ENCODE measurements at places on chromosomes 3 and 15.

DNA sequence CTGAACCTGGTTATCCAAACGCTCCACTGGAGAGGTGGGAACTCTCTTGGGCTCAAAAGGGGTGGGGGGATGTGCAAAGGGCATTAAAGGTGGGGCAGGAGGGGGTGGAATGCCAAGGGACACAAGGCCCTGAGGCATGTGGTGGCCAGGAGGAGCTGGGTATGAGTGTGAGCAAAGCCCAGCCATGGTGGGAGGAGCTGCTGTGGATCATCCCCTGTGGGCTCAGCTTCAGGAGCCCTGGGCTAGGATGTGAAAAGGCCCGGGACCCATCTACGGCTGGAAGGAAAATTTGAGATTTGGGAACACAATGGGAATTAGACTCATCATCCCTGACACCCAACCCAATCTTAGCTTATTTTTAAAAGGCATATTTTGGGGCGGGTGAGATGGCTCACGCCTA lies 33.3 kb downstream of the MGLL start:
- DNase-seq = no peak

DNA sequence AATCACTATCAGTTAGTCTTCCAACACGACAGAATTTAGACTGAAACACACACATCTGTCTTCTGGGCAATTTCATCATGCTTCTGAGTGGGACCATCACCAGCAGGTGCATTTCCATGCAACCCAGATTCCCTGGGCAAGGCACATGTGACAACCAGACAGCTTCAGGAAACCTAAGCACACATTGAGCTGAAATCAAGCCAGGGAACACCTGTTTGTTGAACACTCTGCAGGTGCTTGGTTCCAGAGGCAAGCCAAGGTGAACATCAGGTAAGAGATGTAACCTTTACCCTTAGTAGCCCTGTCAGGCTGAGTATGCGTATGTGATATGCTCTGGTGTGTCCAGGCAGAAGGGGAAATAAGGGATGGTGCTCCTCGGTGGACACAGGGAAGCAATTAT lies 3.3 kb upstream of the PSMD2 start:
- no peak for DNase-seq

- no peak for DNase-seq
Measured at GRCh38 chr15:40591389-40591788, 2.7 kb upstream of the KNL1 start.

- DNase-seq = no peak
Measured at GRCh38 chr3:159080821-159081220, 279.0 kb downstream of the MFSD1 start.

- DNase-seq = no peak
Measured at GRCh38 chr15:68352401-68353062, 75.0 kb downstream of the FEM1B start.

DNA sequence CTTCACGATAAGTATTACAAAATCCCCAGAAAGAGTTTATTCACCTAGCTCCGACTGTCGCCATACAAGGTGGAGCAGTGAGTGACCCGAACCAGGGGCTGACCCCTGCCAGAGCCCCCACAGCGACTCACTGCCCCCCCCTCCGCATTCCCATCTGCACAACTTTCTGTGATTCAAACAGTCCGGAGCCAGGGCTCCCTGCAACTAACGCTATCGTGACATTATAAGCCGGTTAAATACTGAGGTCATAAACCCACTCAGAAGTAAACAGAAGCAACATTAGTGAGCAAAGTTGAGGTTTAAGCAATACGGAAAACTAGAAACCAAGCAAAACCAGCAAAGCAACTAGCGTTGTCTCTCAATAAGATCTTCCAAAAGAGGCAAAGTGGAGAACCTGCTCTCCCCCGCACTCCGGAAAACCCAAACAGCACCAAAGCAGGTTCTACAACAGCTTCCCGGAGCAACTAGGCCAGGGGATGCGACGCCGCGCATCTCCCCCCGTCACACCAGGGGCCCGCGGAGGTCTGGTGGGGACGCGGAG lies 642 bp downstream of the SCAP start:
- DNase-seq = peak; percentile 71

GRCh38 chr3:28286595-28286994 lies 45.2 kb downstream of the CMC1 start:
- DNase-seq = peak; percentile 80

DNA sequence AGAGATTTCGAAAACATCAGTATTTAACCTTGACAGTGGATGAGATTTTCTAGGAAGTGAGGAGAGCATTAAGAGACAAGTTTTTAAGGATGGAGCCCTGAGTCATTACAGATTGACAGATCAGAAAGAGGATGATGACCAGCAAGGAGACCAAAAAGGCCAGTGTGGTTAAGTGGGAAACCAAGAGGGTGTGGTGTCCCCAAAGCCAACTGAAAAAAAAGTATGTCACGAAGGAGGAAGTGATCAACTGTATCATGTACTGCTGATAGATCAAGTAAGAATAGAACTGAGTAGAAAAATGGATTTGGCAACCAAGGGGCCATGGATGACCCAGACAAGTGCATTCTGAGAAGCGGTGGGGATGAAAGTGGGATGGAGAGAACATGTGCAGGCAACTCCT lies 491.8 kb downstream of the FHIT start:
- no peak for DNase-seq

- peak; percentile 51 for DNase-seq
Measured at GRCh38 chr15:58308742-58309355, 122.9 kb upstream of the LIPC start.

- DNase-seq = no peak
Measured at GRCh38 chr3:182104881-182105280, 393.2 kb downstream of the SOX2 start.

DNA sequence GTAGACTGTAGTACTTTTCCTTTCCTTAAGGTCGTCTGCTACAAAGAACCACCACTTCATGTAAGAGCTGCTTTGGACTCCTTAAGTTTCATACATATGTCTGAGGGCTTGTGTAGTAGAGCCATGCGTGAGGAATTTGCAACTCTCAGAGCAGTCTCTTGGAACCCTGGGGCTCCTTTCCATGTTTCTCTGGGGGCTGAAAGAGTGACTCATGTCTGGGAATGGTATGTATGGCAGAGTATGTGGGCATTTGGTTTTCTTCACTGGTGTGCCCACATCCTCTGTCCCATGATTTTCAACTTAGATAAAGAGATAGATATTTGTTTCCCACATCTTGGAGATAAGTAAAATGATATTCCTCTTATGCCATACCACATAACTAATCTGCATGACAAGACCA lies 20.6 kb upstream of the RBM5 start:
- no peak for DNase-seq

GRCh38 chr3:193310914-193311723 lies 67.4 kb downstream of the ATP13A5 start:
- no peak for DNase-seq

DNA sequence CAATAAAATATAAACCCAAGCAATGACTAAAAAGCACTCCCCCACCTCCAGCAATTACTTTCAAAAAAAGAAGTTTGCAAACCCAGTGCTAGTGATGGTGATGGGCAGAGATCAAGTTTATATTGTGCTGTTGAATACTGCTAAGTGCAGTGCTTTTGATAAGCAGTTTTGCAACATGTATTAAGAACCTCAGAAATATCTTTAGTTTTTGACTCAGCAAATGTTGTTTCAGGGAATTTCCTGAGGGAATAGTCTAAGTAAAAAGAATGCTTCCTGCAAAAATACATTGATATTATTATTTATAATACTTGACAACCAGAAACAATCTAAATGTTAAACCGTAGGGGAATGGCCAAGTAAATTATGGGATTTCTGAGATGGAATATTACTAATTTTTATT lies 69.3 kb downstream of the ADAMTSL3 start:
- no peak for DNase-seq

- no peak for DNase-seq
Measured at GRCh38 chr3:46715507-46716175, 2.0 kb downstream of the PRSS50 start.

- no peak for DNase-seq
Measured at GRCh38 chr3:37114251-37115145, 59.9 kb downstream of the LRRFIP2 start.

DNA sequence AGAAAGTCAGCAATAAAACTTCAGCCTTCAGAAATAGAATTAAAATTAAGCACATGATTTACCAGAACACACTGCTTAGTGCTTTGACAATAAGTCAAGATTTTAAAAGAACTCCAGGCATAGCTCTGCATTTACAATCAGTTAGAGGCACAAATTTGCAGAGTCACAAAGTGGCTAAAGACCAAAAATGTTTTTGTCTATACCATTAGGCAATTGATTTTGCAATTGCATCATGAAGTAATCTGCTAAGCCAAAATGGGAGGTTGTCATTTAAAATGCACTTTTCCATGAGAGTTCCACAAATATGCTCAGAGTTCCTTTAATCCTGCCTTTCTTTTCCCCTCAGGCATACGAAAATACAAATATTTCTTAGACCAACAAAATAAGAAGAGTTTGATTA lies 10.1 kb upstream of the DCP1A start:
- DNase-seq = no peak

- no peak for DNase-seq
Measured at GRCh38 chr15:80404761-80405553, 775 bp downstream of the ARNT2 start.

DNA sequence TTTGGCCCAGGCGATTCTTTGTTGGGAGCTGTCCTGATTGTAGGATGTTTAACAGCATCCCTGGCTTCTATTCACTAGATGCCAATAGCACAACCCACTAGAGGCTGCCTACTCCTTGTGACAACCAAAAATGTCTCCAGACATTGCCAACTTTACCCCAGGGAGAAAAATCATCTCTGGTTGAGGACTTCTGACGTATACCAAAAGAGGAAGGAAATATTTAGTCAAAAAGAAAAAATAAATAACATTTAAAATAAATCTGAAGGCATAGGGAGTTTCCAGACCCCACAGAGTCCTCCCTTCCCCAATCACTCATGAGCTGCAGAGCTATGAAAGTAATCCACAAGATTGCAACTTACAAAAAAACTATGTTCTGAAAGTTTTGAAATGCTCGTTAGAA lies 61.0 kb downstream of the MECOM start:
- no peak for DNase-seq

DNA sequence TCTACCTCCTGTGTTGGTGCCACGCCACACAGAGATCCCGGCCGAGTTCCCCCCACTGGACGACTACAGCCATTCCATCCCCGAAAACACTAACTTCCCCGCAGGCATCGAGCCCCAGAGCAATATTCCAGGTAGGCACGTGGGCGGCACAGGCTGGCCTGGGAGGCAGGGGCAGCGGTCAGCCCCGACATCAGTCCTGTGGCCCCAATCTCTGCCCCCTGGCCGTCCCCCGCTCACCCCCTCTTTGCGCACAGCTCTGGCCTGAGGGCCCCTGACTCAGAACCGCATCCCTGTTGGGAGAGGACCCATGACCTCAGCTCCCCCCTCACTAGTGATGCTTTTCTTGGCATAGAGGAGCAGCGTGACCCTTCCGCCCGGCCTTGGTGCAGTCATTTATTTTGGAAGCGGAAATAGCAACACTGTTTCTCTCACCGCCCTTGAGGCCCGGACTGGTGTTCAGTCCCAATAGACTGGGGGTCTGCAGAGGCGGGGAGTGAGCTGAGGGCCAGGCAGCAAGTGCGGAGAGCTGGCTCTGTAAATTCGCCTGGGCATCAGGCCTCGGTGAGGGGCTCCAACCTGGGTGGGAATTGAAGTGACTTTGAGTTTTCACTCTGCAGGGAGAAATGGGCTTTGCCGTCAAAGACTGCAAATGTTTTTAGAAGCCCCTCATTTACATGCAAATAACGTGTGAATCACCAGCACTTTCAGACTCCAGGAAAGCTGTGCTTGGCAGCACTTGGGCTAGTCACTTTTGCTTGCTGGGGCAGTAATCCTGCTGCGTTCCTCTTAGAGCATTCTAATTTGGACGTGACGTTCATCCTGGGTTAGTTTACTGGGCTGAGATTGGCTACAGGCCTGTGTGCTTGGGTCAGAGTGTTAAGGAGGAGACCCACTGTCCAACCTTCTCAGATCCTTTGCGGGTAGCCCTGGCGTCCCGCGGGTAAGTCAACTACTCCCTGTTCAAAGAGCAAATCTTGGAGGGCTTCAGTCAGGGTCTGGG lies 88.9 kb downstream of the AAGAB start:
- DNase-seq = no peak

- DNase-seq = no peak
Measured at GRCh38 chr3:123449102-123449996, 459 bp upstream of the ADCY5 start.

DNA sequence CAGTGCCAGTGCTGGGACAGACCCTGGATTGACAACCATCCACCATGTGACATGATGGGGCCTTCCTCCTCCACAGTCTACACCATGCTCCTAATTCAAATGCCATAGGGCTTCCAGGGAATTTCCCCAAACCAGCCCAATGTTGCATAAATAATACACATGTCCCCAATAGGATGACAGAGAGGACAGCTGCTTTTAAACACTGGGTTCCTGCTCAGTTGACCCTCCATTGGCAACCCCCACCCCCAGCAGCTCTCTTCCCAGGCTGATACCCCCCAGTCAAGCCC lies 28.3 kb upstream of the ATP2B2 start:
- DNase-seq = no peak

Measured in Karpas-422 (cell line).